ENCODE measurements at places on chromosomes 4 and X.

GRCh38 chrX:46978341-46979291, 66.4 kb downstream of the JADE3 start:
- no peak for DNase-seq

- DNase-seq = no peak
Measured at GRCh38 chr4:180285796-180286195, 1957.4 kb upstream of the TENM3 start.

DNA sequence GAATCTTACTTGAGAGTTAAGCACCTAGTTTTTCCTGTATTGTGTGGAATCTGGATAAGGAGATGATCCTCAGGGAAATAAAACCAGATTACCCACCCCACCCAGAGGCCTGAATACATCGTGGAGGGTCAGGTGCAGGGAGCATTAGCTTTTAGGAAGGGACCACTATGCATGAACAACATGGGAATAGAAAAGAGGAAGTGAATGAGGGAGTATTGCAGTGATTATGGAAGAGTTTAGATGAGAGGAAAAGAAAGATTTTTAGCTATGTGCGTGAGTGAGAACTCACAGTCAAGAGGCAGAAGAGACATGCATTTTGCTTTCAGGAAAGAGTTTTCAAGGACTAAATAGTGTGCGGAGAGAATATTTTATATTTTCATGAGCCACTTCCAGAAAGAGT, 222.3 kb upstream of the S100G start:
- no peak for DNase-seq

GRCh38 chrX:99469439-99469838, 940.6 kb downstream of the PCDH19 start:
- DNase-seq = no peak

- no peak for DNase-seq
Measured at GRCh38 chr4:99529228-99529627, 18.4 kb downstream of the C4orf17 start.

- DNase-seq = no peak
Measured at GRCh38 chrX:40392599-40392998, 188.2 kb upstream of the ATP6AP2 start.

GRCh38 chrX:123830309-123830708, 29.5 kb upstream of the XIAP start:
- no peak for DNase-seq

DNA sequence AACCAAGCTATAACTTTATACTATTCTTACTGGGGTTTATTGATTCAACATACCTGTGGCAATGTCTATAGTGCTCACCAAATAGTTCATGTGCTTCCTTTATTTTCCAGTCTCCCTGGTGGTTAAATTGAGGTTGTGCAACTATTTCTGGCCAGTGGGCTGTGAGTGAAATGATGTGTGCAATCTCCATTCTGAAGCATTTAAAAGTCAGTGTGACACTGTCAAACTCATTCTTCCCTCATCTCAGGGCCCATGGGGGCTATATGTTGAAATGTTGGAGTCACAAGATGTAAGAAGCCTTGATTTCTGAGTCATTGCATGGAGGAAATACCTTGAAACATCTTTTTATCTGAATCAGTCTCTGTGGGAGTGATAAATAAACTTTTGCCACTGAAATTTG, 414.3 kb upstream of the RPS6KA3 start:
- DNase-seq = no peak

- DNase-seq = no peak
Measured at GRCh38 chr4:139282065-139282720, 2.2 kb upstream of the MGARP start.

DNA sequence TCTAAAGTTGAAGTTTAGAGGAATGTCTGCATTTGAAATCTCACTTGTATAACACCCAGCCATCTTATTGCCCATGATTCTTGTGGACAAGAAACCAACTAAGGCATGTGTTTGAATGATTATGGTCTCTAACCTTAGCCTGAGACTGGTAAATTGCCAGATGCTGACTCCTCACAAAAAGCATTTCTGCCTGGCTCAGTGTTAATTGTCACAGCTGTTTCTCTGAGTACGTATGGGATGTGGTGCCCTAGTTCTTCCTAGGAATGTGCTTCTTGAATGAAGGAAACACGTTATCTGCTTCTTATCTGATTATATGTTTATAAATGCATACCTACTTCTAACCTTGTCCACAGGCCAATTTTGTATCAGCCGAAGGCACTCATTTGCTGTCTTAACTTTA, 63.1 kb upstream of the NDP start:
- DNase-seq = no peak

DNA sequence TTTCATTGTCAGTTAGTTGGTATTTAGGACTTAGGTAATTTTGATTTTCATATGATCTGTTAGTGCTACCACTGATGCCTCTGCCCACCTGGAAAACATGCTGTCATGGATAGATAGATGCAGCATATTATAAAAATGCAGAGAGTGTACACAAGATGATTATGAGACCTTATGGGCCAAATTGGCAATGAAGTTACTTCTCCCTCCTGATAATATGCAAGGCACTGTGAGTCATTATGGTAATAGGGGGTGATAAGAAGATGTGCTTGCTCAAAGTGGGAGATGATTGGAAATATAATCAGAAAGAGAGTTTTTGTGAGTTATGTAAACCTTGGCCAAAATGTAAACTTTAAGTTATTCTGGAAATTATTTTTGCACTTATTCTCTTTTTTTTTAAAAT, 56.6 kb upstream of the RHOH start:
- DNase-seq = no peak

DNA sequence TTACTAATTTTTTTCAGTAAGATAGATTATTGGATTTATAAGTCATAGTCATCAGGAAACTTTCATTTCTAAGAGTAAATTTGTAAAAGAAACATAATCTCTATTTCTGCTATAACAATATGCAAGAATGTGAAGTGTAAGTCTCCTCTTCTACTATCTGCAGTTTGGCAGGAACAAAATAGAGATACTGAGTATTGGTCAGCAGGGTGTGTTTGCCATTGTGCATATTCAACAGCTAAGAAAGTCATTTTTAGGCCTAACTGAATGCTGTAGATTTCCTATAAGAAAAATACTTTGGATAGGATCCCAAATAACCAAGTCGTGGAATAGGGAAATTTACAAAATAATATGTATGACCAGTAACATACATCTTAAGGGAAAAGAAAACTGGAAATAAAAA, 253.3 kb upstream of the EPHA5 start:
- DNase-seq = no peak

GRCh38 chrX:124232523-124233201, 99.8 kb upstream of the TEX13D start:
- no peak for DNase-seq

GRCh38 chrX:130304587-130305368, 34.9 kb upstream of the SLC25A14 start:
- no peak for DNase-seq

GRCh38 chr4:56619160-56619559, 61.9 kb downstream of the HOPX start:
- no peak for DNase-seq

DNA sequence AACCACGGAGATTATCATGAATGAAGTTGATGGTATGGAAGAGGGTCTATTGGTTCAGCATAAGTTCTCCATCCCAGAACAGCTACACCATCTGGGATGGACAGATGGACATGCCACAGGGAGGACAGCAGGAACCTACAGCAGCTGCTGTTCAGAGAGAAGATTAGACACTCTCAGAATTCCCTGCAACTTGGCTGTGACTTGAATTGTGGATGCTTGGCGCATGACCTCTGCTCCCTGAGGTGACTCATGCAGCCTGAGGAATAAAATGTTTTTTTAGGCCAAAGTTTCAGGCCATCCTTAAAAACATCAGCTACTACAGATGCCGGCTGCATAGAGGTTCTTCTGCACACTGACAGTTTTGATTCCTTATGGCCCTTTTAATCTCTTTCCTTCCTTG, 97.3 kb downstream of the RS1 start:
- DNase-seq = no peak

DNA sequence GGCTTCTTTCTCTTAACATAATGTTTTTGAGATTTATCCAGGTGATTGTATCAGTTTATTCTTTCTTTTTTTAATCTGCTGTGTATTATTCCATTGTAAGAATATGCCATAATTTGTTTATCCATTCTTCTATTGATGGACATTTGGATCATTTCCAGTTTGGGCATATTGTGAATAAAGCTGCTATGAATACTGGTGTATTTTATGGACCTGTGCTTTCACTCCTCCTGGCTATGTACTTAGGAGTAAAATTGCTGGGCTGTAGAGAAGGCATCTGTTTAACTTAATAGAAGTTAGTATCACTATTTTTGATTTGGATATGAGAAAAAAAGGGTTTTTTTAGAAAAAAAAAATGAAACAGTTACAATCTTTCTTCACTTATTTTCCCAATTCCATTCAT, 50.0 kb upstream of the FAM9C start:
- DNase-seq = no peak

GRCh38 chr4:57490520-57491255, 380.5 kb upstream of the IGFBP7 start:
- no peak for DNase-seq

GRCh38 chr4:2436761-2437474, 18.2 kb downstream of the CFAP99 start:
- DNase-seq = no peak

Measured in cerebellar nuclear complex (tissue), 1 donor.